ENCODE measurements at places on chromosomes 5 and 9.
A peak's percentile ranks its signal among the peaks of the same experiment; 100 is the strongest.

GRCh38 chr5:71744009-71744790, 25.1 kb downstream of the CARTPT start:
- DNase-seq = no peak

DNA sequence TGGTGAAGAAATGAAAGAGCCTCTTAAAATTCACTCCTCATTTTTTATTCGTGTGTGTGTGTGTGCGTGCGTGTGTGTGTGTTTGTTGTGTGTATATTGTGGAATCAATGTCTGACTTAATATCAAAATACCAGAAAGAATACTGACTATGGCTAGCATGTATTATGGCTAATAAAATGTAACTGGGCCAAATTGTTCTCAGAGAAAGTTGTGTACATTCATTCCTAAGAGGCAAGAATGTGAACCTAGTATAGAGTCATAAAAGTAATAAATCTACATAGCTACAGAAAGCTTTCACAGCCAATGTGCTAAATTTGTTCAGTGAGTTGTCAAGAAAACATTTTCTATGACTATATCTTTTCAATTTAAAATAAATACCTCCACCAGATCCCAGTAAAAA, 211.5 kb downstream of the EBF1 start:
- no peak for DNase-seq

GRCh38 chr5:98468188-98468869, 305.1 kb upstream of the RGMB start:
- no peak for DNase-seq

DNA sequence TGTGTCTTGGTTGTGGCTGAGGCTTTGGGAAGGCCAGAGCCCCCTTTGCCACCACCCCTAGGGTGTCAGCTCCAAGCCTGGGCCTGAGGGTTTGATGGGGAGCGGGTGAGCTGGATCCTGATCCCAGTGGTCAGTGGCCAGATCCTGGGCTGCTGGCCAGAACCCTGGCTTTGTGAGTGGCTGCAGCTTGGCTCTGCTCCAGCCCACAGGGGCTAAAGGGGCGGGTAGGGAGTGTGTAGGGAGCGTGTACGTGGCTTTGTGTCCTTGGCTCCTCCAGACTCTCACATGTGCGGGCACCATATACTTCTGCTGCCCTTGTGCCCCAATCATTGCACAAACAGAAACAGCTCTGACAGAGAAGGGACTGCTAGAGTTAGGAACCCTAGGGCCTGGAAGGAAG, 1.2 kb upstream of the IL11RA start:
- peak; percentile 39 for DNase-seq

DNA sequence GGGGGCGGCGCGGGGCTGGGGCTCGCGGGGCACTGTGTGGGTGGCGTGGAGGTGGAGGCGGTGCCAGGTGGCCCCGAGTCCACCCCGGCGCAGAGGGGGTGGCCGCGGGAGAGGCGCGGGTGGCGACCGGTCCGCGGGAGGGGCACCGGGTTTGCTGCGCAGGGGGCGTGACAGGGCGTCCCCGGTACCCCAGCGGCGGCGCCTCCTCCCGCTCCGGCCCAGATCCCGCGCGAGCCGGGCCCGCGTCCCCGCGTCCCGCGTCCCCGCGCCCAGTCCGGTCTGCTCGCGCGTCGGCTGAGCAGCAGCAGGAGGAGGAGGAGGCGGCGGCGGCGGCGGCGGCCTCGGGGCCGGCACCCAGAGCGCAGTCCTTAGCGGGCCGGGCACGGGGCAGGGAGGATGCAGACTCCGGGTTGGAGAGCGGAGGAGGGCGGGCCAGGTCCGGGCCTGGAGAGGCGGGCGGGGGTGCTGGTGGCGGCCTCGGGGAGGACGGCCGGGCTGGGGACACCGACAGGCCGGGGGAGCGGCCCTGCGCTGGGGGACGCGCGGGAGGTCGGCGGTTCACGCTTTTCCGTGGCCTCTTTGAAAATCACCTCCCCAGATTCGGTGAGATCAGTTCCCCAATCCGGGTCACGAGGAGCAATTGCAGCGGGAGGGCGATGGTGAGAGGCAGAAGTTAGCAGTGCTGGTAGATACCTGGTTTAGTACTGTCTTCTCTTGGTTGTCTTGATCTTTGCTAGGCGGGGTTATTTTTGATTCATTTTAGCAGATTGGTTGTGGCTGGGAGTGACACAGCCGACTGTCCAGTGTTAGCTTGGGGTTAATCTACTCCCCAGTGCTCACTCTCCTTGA, 1.7 kb downstream of the TRIO start:
- no peak for DNase-seq

DNA sequence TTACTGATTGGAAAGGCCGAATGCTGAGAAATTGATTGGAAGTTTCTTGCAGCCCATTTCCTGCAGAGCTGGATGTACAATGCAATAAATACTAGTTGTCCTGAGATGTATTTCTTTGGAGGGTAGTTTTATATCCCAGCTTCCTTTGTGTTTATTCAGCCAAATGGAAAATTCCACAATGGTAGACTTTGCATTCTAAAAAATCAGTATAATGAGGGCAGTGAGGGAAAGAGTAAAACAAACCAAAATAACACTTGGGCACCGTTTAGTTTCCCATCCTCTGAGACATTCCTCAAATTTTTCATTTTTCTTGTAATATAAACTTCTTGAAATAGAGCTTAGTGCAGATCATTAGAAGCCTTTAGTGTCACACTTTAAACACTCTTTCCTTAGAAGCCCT, 379.4 kb downstream of the EBF1 start:
- DNase-seq = no peak

- DNase-seq = no peak
Observed at GRCh38 chr5:138523406-138523805, 19.6 kb downstream of the ETF1 start.

- DNase-seq = no peak
Observed at GRCh38 chr9:91905237-91905650, 44.8 kb downstream of the ROR2 start.

DNA sequence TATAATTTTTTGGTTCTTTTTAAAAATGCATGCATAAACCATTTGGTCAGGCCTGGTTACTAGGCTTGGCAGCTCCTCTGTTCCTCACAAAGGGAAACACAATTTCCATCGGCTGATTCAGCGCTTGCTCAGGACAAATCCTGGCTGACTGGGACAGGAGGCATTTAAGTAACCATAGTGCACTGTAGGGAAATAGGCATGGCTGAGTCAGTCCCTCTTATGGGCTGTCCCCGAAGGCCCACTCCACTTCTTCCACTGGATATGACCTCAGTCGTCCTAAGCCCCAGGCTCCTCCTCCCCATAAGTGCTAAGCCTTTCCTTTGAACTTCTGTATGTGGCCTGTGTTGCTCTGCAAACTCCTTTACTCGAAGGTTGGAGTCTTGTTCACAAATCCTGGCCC, 71.2 kb upstream of the GLIS3 start:
- no peak for DNase-seq

DNA sequence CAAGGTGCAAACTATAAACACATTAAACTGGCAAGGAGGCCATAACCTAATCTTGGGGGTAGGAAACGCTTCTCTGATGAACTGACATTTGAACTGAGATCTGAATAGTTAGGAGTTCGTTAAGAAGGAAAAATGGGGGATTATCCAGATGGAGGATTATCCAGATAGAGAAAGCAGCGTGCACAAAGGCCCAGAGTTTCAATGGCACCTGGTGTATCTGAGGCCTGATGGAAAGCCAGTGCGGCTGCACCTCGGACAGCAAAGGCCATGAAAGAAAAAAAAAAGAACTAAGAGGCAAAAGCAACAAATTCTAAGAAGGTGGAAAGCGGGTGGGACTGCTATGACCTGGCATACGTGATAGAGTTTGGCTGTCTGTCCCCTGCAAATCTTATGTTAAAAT, 13.0 kb upstream of the CTNNAL1 start:
- no peak for DNase-seq

DNA sequence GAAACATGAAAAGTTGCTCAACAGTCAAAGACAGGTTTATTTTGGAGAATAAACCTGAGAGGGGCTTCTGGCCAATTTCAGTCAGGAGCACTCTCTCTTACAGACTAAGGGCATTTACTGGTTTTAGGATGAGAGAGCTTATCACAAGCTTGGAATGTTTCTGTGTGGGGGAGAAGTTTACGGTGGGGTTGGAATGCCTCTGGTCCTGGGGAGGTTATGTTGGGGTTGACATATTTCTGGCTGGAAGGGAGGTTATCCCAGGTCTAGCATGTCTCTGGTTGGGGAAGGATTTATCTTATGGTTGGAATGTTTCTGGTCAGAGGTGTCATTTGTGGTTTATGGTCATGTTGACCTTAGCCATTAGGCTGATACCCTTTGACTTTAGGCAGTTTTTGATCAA, 1867.3 kb downstream of the EFNA5 start:
- DNase-seq = no peak

- peak; percentile 83 for DNase-seq
Observed at GRCh38 chr5:150485693-150486401, 22.1 kb upstream of the NDST1 start.

DNA sequence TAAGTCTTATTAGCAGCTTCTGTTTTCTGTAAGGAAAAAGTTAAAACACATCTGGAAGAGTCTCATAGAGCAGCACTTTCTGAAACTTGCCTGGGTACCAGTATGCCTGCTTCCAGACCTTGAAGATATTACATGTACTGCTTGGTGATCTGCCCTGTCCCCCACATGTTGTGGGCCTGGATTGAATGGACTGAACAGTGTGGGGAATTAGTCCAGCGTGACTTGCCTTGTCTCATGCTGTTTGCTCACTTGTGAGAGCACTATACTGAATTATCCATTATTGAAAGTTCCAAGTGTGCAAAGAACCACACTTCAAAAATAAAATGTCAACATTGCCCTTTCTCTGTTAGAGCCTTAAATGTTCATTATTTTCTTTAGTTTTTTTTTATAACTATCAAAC, 8.9 kb downstream of the CTNNA1 start:
- DNase-seq = no peak

GRCh38 chr5:14184725-14185124, 41.6 kb downstream of the TRIO start:
- DNase-seq = no peak

DNA sequence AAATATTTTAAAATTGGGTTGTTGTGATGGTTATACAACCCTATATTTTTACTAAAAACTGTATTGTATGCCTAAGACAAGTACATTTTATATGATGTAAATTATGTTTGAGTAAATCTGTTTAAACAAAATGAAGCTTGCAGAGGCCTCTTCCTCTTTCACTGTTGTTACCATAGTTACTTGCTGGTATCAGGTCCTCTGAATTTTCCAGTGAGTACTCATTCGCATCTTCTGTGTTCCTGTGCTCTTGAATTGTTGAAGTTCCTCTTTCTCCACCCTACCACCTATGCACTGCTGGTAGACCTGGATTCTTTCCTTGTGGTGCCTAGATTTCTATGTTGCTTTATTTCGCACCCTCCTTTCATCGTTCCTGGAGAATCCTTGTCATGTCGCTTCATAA, 938.5 kb upstream of the ACO1 start:
- DNase-seq = no peak

- no peak for DNase-seq
Observed at GRCh38 chr5:173988554-173989431, at the start of gene C5orf47. TSS of gene C5orf47 (plus strand) at chr5:173989170. CDS start at chr5:173989264, 94 bp downstream.

Data from ecto neural progenitor cell (in vitro differentiated cells).